Suppressor macrophage (primary cell): ENCODE measurements at places on chromosomes 2 and 18.
A peak's percentile ranks its signal among the peaks of the same experiment; 100 is the strongest.

- no peak for DNase-seq
Measured at GRCh38 chr2:3392216-3392615, 12.7 kb downstream of the TRAPPC12 start.

DNA sequence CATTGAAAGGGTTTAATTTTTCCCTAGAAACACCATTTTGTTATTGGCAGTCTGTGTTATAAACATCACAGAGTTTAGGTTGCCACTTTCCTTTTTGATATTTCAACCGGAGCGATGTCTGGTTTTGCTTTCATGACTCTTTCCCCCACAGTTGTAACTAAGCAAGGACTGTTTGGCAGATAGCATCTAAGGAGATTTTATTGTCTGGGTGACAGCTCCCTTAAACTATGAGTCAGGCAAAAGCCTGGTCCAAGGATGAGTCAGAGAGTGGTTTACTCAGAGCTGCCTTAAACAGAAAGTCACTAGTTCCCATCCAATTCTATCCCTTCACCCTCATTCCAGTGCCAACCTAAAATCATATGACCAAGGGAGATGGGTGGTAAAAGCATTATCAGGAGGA is 341.6 kb upstream of the VWC2L start:
- peak; percentile 1 for DNase-seq

- DNase-seq: no peak
Measured at GRCh38 chr18:36099311-36099710, 29.8 kb downstream of the SLC39A6 start.

DNA sequence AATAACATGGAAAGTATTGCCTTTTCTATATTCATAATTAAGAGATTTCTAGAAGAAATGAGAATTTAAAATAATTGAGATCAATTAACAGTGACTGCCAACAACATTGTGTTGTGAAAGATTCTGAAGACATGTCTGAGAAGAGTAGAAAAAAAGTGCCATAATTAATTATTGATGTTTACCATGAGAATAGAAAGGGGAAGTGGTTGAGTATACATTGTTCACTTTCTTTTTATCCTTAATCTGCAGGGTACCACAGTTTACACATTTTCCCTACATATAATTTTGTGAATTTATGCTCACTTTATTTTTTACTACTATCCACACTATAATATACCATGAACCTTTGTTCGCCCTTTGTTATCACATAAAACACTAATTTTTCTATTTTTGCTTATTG is 47.1 kb upstream of the UBE2E3 start:
- DNase-seq: no peak

DNA sequence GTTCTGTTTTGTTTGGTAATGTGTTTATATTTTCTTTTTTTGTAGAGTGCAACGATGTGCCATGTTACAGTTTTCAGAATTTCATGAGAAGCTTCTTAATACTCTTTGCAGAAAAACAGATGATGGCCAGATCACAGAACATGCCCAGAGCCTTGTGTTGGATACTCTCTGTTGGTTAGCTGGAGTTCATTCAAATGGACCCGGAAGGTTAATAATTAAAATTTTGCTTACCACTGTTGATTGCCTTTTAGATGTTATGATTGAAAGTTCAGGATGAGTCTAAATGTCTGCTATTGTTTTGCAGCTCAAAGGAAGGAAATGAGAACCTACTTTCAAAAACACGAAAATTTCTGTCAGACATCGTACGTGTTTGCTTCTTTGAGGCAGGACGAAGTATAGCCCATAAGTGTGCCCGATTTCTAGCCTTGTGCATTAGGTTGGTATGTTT is 85.2 kb downstream of the BIRC6 start:
- DNase-seq: no peak

- peak; percentile 25 for DNase-seq
Measured at GRCh38 chr2:127051116-127052056, 55.6 kb downstream of the BIN1 start.
